ENCODE measurements at places on chromosomes 3 and 15.

GRCh38 chr3:23911397-23911796 lies 5.4 kb downstream of the NKIRAS1 start:
- no peak for DNase-seq

GRCh38 chr3:193590088-193590856 lies 2.7 kb upstream of the OPA1 start:
- peak; percentile 91 for DNase-seq

- peak; percentile 44 for DNase-seq
These were observed 260.6 kb upstream of the NECTIN3 start for GRCh38 chr3:110811050-110811449.

DNA sequence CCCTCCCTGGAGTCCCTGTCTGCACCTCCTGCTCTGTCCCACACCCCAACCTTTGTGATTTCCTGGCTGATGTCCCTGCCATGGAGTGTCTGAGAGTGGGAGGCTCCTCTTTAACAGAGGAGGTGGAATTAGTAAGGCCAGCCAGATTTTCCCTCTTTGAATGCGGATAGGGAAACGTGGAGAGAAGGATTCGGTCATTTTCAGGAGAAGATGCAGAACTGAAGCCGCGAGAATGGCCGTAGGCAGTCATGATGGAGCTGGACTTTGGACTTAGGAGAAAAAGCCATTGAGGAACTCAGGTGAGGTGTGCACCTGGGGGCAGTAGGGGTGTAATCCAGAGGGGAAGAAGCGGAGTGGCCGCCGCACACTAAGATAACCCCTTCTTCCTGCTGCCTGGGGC lies 138.1 kb upstream of the ATP10A start:
- DNase-seq = no peak

DNA sequence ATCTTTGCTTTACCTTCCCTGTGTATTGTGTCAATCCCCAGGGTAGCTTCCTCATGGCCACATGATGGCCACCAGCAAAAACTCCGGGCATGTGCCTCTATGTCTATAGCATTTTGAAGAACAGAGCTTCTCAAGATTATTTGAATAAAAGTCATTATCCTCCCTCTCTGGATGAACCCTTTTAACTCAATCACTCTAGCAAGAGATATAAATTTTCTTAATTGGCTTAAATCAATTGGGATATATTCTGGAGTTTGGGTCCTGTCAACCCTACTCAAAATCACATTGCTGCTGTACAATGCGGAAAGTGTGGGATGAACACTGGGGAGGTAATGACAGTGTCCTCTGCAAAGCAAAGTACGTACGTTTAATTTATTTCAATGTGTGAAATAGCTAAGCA lies 370.6 kb upstream of the LRRC3B start:
- DNase-seq = no peak

- no peak for DNase-seq
These were observed 292.5 kb downstream of the ZPLD1 start for GRCh38 chr3:102727340-102727739.

GRCh38 chr3:159649951-159650350 lies 338.7 kb upstream of the IL12A start:
- no peak for DNase-seq

DNA sequence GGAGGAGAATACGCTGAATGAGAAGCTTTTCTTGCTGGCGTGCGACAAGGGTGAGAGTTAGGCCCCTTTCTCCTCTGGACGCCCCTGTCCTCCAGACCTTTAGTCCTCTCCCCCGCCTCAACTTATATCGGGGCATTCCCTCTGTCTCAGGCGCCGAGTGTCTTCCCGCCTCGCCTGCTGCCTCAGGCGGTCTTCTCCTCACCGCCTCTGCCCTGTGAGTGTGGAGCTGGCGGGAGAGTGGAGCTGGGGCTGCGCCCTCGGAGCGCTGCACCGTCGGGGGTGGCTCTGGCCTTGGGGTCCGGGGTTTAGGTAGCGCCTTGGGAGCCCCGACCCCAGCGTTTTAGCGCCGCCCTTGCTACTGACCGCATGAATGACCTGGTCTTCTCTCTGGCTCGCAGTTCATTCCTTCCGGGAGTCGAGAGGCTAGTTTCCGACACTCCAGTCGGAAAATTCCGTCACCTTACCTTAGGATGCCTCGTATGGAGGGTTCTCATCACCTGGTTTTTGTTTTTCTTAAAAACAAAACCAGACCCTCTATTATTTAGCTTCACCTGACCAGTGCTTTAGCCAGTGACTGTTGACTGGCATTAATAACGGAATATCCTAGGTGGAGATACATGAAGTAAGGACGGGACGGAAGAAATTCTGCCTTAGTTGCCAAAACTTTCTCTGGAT lies 985 bp downstream of the TRPC1 start:
- DNase-seq = peak; percentile 71
